Activated naive CD4-positive, alpha-beta T cell treated with anti-CD3 and anti-CD28 coated beads, Interleukin-2, amount 50 U/mL, for 16 hours (primary cell): ENCODE measurements at places on chromosomes 13 and 19.

- no peak for DNase-seq
Observed at GRCh38 chr19:50712833-50713232, 6.8 kb downstream of the SHANK1 start.

- no peak for DNase-seq
Observed at GRCh38 chr13:84605927-84606326, 723.7 kb upstream of the SLITRK1 start.

- DNase-seq: no peak
Observed at GRCh38 chr13:106566641-106567473, 1.1 kb downstream of the ARGLU1 start.

DNA sequence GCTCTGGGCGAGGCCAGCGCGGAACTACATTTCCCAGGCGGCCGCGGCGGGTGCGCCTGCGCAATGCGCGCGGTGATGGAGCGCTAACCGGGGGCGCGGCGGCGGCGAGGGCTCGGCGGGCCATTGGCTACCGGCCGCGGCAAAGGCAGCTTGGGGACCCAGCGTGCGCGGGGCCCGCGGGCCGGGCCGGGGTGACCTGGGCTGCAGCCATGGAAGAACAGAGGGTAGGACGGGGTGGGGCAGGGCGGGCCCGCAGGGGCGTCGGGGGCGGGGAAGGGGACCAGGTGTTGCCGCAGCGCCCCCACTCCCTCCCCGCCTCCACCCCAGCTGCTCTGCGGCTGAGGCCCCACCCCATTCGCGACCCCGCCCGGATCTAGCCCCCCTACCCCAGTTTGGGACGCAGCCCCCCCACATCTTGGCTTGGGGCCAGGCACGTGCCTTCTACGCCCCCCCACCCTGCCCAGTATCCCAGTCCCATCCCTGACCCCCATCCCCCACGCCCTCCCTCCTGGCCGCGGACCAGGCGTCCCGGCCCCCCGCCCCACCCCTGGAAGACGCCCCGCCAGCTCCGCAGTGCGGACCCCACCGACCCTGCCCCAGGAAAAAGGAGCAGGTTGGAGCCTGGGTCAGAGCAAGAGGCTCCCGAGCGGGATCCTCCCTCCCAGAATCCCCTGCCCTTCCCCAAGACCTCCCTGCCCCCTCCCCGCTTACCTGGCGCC, at the start of gene FSD1:
Gene FSD1 (plus strand): TSS at position 61 of the 719 bp plus-strand sequence. CDS start 149 bp downstream, at position 210.
- peak; percentile 81 for DNase-seq

GRCh38 chr13:41813426-41813825, 147.5 kb downstream of the VWA8 start:
- no peak for DNase-seq

- DNase-seq: no peak
Observed at GRCh38 chr13:21541980-21542379, 62.0 kb downstream of the MICU2 start.

- no peak for DNase-seq
Observed at GRCh38 chr13:63942372-63942771, 2526.7 kb upstream of the PCDH20 start.
